ENCODE measurements at places on chromosomes 1 and 21.
A peak's percentile ranks its signal among the peaks of the same experiment; 100 is the strongest.

DNA sequence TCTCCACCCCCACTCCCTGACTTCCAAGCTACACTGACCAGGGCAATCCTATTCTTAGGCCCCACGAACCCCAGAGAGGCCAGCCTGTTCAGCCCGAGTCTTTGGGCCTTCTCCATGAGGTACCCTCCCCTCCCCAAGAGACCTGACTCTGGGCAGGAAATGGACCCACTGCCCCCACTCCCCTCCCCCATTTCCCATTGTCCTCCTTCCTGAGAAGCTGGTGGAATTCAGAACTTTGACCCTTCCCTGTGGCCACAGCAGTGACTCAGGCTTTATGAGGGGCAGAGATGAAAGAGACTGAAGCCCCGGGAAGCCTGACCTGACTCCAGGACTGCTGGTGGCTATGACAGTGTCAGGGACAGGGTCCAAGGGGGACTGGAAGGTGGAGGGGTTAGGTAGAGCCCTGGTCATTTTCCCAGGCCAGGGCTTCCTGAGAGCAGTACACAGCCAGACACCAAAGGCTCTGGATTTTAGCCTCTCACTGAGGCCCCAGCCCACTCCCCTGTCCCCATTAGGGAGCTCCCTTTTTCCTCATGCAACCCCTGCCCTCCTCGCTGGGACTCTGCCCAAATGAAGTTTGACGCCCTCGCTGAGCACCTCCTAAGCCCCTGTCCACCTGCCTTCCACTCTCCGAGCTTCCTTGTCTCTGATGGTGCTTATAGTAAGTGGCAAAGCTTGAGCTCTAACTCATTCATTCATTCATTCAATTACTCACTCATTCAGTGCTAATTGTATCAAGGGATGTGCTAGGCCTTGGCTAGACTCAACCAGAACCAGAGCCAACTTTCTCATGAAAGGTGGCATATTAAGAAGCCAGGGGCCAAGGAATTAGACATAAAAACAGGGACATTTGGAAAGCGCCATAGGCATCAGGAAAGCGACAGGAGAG, 3.0 kb downstream of the CRYBG2 start:
- DNase-seq = no peak

DNA sequence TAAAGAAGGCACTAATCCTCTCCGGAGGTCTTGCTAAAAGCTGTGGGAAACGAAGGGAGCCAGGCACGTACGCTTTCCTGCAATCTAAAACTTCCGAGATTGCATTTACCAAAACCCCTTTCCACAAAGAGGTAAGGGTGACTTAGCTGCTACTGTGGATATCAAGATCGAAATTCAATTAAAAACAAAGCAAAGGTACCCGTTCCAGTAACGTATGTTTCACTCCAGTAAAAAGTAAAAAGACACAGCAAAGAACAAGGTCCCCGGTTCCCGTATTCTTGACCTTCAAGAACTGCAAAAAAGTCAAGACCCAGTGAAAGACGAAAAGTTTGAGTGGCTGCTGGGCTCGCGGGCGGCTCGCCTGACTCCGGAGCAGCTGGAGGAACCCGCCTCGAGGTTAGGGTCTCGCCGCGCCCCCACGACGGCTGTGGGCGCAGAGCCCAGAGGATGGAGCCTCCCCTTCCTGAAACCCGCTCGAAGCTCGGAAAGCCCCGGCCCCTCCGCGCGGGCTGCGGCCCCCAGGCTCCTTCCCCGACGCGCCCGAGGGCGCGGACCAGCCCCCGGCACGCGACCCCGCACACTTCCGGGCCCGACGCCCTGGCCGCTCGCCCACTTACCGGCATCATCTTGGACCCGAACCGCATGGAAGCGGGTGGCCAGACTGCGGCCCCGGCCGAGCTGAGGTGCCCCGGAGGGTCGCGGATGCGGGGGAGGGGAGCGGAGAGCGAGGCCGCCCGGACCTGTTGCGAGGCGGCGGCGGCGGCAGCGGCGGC, 524 bp downstream of the TP53BP2 start:
- DNase-seq = peak; percentile 60

GRCh38 chr1:225435487-225435886, 7.6 kb upstream of the LBR start:
- no peak for DNase-seq

DNA sequence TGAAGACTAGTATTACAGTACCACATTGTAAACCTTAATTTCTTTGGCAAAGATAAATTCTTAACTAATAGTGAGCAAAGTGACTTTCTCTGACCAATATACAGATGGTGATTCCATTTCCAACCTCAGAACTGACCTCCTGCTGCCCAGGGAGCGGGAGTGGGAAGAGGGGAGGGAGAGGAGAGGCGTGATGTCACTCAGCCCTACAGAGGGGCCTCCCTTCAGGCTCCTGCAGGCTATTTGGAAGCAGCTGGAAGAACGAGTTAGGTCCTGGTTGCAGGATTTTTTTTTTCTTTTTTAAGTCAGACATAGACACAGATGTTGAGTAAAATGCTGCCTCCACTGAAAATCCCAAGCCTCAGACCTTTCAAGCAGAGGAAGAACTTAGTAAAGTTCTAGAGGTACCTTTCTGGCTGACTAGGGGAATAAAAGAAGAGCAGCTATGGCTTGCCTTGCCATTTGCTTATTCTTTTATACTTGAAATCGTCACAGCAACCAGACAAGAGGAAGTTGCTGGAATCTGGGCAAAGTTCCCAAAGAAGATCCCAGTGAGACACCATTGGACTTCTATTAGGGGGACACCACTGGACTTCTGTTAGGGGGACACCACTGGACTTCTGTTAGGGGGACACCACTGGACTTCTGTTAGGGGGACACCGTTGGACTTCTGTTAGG, 54.5 kb downstream of the EXO1 start:
- no peak for DNase-seq

DNA sequence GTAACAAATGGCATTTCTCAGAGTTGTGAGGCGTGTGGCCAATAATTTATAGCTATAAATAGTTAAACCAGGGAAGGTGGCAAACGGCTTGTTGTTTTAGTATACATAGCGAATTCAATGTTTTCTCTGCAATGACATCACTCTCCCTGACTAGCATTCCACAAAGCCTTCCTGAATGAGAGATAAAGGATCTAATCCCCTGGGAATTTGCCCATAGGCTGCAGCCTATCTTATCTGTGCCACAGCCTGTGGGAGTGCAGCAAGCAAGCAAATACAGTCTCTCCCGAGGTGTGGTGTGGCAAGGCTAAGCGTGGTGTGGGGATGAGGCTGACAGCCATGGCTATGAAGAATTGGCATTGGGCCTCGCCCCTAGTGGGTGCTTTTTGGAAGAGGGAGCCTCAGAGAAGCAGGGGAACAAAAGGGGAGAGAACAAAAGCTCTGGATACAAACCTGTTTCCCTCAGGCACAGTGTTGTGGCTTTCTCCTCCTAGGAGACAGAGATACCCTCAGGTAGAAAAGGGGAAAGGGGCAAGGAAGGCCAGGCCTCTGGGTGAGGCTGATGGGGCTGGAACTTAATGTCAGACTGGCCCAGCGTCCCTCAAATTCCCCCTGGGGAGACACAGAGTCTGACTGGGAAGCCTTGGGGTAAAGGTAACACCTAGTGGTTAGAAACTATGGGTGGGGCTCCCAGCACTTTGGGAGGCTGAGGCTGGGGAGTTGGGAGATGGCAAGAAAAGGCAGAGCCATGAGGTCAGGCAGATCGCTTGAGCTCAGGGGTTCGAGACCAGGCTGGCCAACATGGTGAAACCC, 8.9 kb downstream of the TAGLN2 start:
- peak; percentile 96 for DNase-seq

DNA sequence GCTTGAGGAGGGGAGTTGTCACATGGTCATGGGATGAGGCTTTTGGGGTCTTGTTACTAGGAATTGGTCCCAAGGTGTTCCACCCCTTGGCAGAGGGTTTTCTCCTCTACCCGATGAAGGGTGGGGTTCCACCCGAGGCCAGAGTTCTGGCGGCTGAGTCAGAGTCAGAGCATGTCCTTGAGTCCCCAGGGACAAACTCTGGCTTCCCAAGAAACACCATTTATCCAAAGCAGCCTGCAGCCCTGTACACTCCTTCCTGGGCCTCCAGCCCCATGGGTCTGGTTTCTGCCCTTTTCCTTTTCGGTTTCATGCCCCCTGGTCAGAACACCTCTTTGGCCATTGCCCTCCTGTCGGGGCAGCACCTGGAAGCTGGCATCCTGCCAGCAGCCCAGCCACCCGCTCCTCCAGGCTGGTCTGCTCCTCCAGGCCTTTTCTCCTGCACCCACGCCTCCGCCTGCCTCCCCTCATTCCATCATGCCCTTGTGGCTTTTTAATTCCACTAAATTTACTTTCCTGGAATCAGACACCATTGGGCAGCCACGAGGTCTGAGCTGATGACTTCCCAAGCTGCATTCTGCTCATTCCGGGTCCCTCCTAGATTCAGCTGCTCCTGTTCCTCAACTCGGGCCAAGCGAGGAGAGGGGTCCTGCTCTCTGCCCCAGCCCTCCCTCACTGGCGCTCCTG, 301.7 kb upstream of the VAMP3 start:
- peak; percentile 73 for DNase-seq

DNA sequence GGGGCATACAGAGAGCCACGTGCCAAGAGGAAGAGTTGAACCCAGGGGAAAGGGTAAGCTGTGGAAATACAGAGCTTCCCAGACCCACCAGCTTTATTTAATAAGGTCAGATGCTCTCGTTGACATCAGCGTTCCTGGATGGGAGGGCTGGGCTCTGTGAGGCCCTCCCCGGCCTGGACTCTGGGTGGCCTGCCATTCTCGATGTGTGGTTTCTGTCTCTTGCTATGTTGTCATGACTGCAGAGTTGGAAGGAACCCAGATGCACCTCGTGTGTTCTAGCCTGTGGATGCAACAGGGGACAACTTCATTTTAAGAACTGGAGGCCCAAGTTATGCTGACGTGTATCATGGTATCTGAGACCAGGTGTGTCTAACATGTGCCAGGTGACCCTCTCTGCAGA, 101.7 kb downstream of the PCBP3 start:
- no peak for DNase-seq

DNA sequence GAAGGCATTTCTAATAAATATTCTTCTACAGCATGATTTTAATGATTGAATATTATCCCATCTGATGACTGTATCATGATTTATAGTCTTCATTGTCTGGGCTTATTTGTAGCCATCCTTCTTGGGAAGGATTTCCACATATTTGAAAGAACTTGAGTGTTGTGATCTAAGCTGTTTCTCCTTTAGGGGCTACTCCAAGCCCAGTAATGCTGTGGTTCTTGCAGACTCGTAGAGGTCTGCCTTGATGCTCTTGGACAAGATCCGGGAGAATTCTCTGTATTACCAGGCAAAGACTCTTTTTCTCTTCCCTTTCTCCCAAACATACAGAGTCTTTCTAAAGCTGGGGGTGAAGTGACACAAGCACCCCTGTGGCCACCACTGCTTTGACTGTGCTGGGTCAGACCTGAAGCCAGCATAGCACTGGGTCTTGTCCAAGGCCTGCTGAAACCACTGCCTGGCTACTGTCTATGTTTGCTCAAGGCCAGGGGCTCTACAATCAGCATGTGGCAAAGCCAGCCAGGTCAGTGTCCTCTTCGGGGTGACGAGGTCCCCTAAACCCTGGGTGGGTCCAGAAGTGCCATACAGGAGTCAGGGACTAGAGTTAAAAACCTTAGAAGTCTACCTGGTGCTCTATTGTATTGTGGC, 107.4 kb downstream of the GIPC2 start:
- peak; percentile 34 for DNase-seq

GRCh38 chr21:41170442-41170841, 2.5 kb downstream of the BACE2 start:
- peak; percentile 55 for DNase-seq

DNA sequence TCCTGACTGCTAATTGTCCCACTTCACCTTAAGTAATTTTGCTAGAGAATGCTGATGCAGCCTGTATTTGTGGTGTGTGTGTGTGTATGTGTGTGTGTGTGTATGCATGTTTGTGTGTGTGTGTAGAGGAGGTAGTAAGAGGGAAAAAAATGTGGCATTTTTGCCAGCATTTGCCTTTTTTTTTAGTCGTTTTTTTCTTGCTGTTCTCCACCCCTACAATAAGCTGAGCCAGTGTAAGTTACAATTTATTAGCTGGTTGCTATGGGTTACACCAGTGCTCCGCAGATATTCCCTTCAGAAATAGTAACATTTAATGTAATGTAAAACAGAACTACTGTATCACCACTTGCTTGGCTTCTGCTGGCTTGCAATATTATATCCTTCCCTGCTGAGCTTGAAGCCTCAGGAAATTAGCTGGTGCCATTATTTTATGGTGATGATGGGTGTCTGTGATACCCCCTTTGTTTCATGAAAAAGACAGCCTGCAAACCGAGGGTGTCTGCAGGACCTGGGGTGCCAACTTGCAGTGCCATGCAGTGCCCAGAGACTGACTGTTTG, 23.4 kb upstream of the IGSF3 start:
- DNase-seq = peak; percentile 29

GRCh38 chr1:182786223-182786994, 3.2 kb upstream of the NPL start:
- peak; percentile 84 for DNase-seq

GRCh38 chr1:14689996-14690615, 91.6 kb downstream of the KAZN start:
- no peak for DNase-seq

DNA sequence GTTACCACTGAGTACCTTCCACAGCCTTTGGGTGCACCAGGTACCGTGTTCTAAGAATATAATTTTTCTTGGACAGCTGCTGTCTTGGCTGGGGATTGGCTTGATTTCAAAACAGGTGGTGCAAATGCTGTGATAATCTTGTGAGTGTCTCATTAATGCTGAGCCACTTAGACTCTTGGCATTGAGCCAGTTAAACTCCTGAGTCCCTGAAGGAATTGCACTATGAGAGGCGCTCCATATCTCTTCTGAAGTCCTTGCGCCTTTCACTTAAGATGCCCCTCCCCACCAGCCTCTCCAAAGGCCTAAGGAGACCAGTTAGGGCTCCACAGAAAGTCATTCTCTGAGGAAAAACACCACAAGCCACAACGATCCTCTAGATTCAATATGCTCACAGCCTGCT, 51.0 kb downstream of the BACH1 start:
- DNase-seq = no peak

- no peak for DNase-seq
These were observed 7.2 kb downstream of the GALNT2 start for GRCh38 chr1:230074270-230074669.

DNA sequence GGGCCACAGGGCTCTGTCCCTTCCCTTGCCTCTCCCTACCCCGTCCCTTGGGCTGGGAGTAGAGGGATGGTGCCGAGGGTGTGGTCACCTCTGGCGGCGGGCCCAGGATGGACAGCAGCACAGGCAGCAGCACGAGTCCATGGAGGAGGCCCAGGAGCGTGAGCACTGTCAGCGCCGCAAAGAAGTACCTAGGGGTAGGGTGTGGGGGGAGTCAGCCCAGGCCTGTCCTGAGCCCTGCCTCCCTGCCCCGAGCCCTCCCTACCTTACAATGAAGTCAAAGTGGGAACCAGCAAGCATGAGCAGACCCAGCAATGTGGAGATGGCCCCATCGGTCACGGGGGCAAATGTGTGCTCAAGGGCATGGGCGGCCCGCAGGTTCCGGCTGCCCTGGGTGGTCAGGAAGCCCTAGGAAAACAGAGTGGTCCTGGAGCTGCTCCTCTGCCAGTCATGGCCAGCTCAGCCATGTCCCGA, 14.7 kb downstream of the BTBD19 start:
- DNase-seq = no peak

- DNase-seq = no peak
These were observed 106.9 kb downstream of the KCNJ15 start for GRCh38 chr21:38363693-38364092.

- DNase-seq = no peak
These were observed 620.4 kb upstream of the BEND5 start for GRCh38 chr1:49397086-49397485.
